ENCODE measurements at places on chromosomes 3 and 15.
A peak's percentile ranks its signal among the peaks of the same experiment; 100 is the strongest.

- no peak for DNase-seq
Observed at GRCh38 chr15:40823572-40824343, 4.8 kb downstream of the PPP1R14D start.

GRCh38 chr3:48548729-48549705 lies 7.6 kb downstream of the PFKFB4 start:
- DNase-seq = peak; percentile 84

- DNase-seq = no peak
Observed at GRCh38 chr15:48318131-48318530, 13.1 kb upstream of the DUT start.

- DNase-seq = peak; percentile 21
Observed at GRCh38 chr3:101611023-101611422, 37.0 kb downstream of the PCNP start.

GRCh38 chr15:81941479-81941878 lies 104.3 kb downstream of the MEX3B start:
- DNase-seq = no peak

DNA sequence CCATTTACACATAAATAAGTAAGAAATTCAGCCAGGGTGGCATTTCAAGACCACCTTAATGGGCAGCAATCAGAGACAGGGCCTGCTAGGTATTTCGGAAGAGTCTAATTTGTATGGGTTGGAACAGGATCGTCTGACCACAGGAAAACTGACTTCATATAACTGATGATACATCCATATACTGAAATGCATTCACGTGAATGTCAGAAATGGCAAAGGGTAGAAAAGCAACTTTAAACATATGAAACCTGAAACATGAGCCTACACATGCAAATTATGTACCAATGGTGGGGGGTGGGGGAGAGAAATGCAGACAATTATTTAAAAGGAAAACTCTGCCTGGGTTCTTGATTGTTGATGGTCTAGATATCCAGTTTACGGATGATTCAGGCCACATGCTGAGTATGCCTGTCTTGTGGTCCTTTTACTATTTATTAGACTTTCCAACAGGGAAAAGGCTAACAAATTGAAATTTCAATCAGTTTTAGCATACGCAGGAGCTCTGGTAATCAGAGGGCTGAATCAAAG lies 582.2 kb downstream of the FOXP1 start:
- DNase-seq = no peak
